ENCODE measurements at places on chromosomes 2 and 18. TPM values are rescaled to one million over a fixed set of nuclear protein-coding genes. Genes with fewer than 3 reads are reported as not detected.

DNA sequence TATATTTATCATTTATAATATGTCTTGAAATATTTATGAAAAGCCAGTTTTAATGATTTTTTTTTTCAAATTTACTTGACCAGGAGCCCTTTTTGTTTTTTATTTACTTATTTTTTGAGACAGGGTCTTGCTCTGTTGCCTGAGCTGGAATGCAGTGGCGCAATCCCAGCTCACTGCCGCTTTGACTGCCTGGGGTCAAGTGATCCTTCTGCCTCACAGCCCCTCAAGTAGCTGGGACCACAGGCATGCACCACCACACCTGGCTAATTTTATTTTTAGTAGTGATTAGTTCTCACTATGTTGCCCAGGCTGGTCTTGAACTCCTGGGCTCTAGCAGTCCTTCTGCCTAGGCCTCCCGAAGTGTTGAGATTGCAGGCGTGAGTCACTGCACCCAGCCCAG lies 5.7 kb downstream of the EPB41L5 start:
- H3K27ac ChIP-seq, result no peak overlapping the region
- H3K4me3 ChIP-seq, result no peak overlapping the region
- no peak for DNase-seq
- H3K36me3 ChIP-seq, result no peaks in the 10 kb centered on the region

DNA sequence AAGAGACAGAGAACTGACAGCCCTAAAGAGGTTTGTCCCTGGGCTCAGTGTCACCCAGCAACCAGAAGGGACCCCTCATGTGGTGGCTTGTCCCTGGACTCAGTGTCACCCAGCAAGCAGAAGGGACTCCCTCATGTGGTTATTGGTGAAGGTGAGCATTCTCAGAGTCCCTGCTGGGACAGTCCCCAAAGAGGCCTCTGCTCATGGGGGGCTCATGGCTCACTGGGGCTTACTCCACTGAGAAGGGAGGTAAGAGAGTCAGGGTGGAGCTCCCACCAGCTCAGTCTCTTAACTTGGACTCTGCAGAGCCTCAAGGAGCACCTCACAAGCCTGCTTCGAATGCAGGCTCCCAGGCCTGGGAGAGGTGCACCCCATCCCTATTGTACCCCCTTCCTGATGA lies 145.2 kb upstream of the COPS8 start:
- no peak for DNase-seq
- no peak overlapping the region for H3K4me3 ChIP-seq
- H3K27ac ChIP-seq, result no peak overlapping the region
- no peaks in the 10 kb centered on the region for H3K4me1 ChIP-seq
- peaks cover 42% of the 10 kb centered on the region for H3K27me3 ChIP-seq

GRCh38 chr2:50724837-50725236 lies 307.1 kb downstream of the NRXN1 start:
- DNase-seq, result no peak
- no peaks in the 10 kb centered on the region for H3K27me3 ChIP-seq
- no peak overlapping the region for H3K27ac ChIP-seq
- H3K36me3 ChIP-seq, result no peaks in the 10 kb centered on the region

GRCh38 chr2:128644156-128644555 lies 325.5 kb upstream of the HS6ST1 start:
- H3K36me3 ChIP-seq, result no peaks in the 10 kb centered on the region
- no peaks in the 10 kb centered on the region for H3K27me3 ChIP-seq
- H3K4me1 ChIP-seq, result no peaks in the 10 kb centered on the region
- no peak overlapping the region for H3K27ac ChIP-seq

DNA sequence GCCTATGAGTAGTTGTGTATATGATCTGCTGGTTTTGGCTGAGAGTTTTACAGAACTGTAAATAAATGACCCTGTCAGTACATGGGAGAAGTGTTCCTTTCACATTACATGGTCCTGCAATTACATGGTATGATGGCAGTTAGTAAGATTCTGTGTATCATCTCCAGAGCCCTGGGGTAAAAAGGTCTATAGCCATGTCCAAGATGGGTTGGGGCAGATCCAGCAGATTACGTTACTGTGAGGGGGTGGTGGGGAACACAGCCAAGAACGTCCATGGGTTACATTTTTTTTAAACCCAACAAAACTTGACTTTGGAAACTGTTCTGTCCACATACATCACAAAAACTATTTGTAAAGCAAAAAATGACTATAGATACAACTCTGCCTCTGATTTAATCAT lies 64.2 kb upstream of the LMAN1 start:
- H3K27ac ChIP-seq, result no peak overlapping the region
- no peak for DNase-seq
- no peaks in the 10 kb centered on the region for H3K36me3 ChIP-seq
- no peak overlapping the region for H3K4me3 ChIP-seq
- peaks cover 13% of the 10 kb centered on the region for H3K27me3 ChIP-seq

GRCh38 chr2:127173057-127173456 lies 47.0 kb downstream of the CYP27C1 start:
- H3K4me3 ChIP-seq, result no peak overlapping the region
- no peaks in the 10 kb centered on the region for H3K36me3 ChIP-seq
- H3K4me1 ChIP-seq, result no peaks in the 10 kb centered on the region
- no peak for DNase-seq
- no peak overlapping the region for H3K27ac ChIP-seq

The BCL2L11 gene
- total RNA-seq, result 17.8 TPM

The SLC19A3 gene
- not detected for total RNA-seq

- peaks cover 24% of the 10 kb centered on the region for H3K27me3 ChIP-seq
- H3K4me1 ChIP-seq, result peaks cover 12% of the 10 kb centered on the region
- H3K27ac ChIP-seq, result no peak overlapping the region
- H3K4me3 ChIP-seq, result no peak overlapping the region
- no peaks in the 10 kb centered on the region for H3K36me3 ChIP-seq
- no peak for DNase-seq
Measured at GRCh38 chr2:119206201-119206600, 17.4 kb upstream of the STEAP3 start.

- no peak for DNase-seq
- no peaks in the 10 kb centered on the region for H3K4me1 ChIP-seq
- no peaks in the 10 kb centered on the region for H3K36me3 ChIP-seq
- no peak overlapping the region for H3K4me3 ChIP-seq
Measured at GRCh38 chr2:217573571-217573970, 429.2 kb downstream of the TNS1 start.

DNA sequence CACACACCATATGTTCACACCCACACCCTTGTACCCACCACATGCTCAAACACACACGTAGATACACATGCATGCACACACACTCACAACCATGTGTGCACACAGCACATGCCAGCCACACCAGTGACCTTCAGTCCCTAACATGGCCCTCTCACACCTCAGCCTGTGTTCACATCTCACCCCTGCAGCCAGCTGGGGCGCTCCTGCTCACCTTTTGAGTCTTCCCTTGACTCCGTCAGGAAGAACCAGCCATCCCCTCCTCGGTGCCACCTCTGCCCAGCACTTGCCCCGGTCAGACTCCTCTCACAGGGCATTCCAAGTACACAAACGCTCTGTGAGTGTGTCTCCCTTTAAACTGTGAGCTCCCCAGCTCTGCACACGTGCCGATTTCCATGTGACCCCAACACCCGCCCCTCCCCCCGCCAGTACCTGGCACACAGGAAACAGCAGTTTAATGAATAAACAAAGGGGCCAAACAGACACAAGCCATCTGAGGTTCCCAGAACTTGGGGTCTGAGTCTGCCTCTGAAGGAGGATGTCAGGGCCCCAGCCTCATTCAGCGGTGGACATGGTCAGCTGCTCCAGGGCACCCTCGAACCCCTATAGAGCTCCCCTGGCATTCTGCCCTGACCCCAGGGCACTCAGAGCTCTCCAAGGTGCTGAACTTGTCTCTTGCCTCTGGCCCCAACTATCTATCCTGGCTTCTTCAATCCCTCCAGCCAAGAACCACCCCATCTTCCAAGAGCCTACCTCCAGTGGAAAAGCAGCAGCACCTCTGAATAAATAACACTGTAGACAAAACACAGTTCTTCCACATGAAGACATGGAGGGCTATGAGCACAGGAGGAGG lies 252.9 kb downstream of the ATAD2B start:
- H3K4me3 ChIP-seq, result no peak overlapping the region
- H3K36me3 ChIP-seq, result no peaks in the 10 kb centered on the region
- DNase-seq, result no peak
- H3K27ac ChIP-seq, result no peak overlapping the region
- H3K27me3 ChIP-seq, result no peaks in the 10 kb centered on the region
- H3K4me1 ChIP-seq, result no peaks in the 10 kb centered on the region

DNA sequence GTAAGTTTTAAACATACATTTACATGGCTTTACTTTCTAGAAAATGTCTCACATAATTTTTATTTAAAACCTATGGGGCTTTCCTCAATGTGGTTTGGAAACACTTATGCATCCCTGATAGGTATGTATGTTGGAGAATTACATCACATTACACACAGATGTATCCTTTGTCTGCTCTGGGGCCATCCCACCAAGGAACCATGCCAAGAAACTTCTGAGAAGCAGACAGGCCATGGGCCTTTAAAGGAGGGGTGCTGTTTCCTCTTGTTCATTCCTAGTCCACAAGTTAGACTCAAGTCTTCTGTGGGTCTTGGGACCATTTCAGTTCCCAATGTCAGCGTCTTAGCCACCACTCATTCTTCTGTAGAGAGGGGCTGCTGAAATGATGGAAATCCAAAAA lies 162.0 kb upstream of the SETBP1 start:
- H3K27me3 ChIP-seq, result no peaks in the 10 kb centered on the region
- no peak for DNase-seq
- H3K27ac ChIP-seq, result no peak overlapping the region
- H3K4me1 ChIP-seq, result no peaks in the 10 kb centered on the region
- H3K4me3 ChIP-seq, result no peak overlapping the region
- no peaks in the 10 kb centered on the region for H3K36me3 ChIP-seq

DNA sequence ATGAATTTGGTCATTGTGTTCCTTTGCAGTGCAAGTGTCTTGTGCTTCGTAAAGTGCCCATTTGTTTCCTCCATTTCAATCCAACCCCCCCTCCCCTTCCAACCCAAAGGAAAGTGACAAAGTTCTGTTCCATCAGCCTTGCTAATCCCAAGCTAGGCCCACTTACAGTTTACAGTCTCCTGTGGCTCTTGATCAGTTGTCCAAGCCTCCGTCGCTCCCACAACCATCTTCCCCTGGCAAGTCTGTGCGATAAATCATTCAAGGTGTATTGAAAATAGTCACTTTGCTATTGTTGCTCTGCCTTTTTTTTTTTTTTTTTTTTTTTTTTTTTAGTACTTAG lies 6.5 kb downstream of the POU3F3 start:
- no peak for DNase-seq
- no peaks in the 10 kb centered on the region for H3K4me1 ChIP-seq
- no peaks in the 10 kb centered on the region for H3K36me3 ChIP-seq

The BBS5 gene
- 4.6 TPM for total RNA-seq

The RNU2-63P gene
- 7.4 TPM for total RNA-seq

The POMC gene
- not detected for total RNA-seq

The RIT2 gene
- not detected for total RNA-seq

GRCh38 chr18:48771641-48772375 lies 179.0 kb downstream of the SMAD7 start:
- H3K4me1 ChIP-seq, result no peaks in the 10 kb centered on the region
- no peaks in the 10 kb centered on the region for H3K36me3 ChIP-seq
- H3K27ac ChIP-seq, result no peak overlapping the region
- DNase-seq, result no peak
- H3K4me3 ChIP-seq, result no peak overlapping the region
- H3K27me3 ChIP-seq, result no peaks in the 10 kb centered on the region

DNA sequence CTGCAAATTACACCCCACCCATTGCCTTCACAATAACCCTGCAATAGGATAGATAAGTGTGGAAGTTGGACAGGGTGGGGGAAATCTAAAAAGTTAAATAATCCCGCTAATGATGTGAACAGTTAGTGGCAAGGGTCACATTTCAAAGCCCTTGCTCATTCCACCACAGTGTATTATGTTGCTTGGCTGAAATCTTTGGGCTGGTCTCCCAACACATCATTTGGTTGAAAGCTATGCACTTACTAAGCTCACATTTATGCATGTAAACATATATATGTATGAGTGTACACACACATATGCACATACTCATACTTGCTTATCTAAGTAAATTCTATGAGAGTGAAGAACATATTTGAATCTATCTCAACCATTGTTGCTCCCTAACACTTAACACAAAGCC lies 197.8 kb downstream of the RDH14 start:
- no peak for DNase-seq
- H3K4me1 ChIP-seq, result no peaks in the 10 kb centered on the region
- H3K36me3 ChIP-seq, result no peaks in the 10 kb centered on the region
- peaks cover 25% of the 10 kb centered on the region for H3K27me3 ChIP-seq
- no peak overlapping the region for H3K4me3 ChIP-seq
- no peak overlapping the region for H3K27ac ChIP-seq

- H3K27me3 ChIP-seq, result no peaks in the 10 kb centered on the region
- peaks cover 11% of the 10 kb centered on the region for H3K4me1 ChIP-seq
- no peak for DNase-seq
- no peaks in the 10 kb centered on the region for H3K36me3 ChIP-seq
- H3K27ac ChIP-seq, result no peak overlapping the region
- no peak overlapping the region for H3K4me3 ChIP-seq
Measured at GRCh38 chr2:1672738-1673137, 71.6 kb downstream of the PXDN start.

- H3K36me3 ChIP-seq, result no peaks in the 10 kb centered on the region
- DNase-seq, result no peak
- no peaks in the 10 kb centered on the region for H3K4me1 ChIP-seq
- H3K4me3 ChIP-seq, result no peak overlapping the region
Measured at GRCh38 chr18:24989760-24990593, 362.0 kb downstream of the ZNF521 start.

- no peak overlapping the region for H3K4me3 ChIP-seq
- H3K27me3 ChIP-seq, result no peaks in the 10 kb centered on the region
- peaks cover 9% of the 10 kb centered on the region for H3K4me1 ChIP-seq
- no peak for DNase-seq
- H3K27ac ChIP-seq, result no peak overlapping the region
Measured at GRCh38 chr2:42951263-42951938, 159.0 kb upstream of the HAAO start.

The ARHGAP25 gene
- total RNA-seq, result 0.27 TPM

The VWA3B gene
- total RNA-seq, result 0.47 TPM

DNA sequence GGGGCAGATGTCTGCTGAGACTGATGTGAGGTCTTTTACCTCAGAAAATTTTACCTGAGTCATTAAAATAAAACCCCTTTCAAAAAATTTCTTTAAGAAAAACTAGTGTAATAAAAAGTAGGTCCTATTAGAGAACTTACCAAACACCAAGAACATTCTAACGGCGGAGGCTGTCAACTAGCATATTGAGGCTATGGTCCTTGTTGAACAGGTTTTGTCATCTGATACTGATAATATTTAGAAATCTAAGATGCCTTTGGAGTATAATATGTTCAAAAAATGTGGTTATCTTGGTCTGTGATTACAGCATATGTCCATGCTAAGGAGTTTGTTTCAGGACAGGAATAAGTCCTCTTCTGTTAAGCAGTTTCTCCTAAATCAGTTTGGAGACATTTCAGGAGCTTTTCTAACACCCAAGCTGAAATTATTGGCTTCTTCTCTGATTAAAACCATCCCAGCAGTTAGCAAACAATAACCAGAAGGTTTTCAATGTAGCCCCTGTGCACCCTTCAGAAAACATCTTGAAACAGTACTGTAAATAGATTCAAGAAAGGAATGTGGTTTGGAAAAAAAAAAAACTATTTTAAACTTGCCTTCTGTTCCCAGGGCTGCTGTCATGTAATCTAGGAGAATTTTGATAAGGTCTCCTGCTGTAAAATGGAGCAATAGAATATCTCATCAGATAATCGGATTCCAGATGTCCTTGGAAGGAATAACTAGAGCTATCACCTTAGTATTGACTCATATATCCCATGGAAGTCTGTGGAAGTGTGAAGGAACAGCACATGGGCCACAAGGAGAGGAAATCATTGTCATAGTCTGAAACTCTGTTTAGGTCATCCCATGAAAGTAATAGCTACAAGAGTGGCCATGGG lies 58.7 kb upstream of the B3GNT2 start:
- DNase-seq, result no peak
- H3K27ac ChIP-seq, result no peak overlapping the region
- H3K27me3 ChIP-seq, result no peaks in the 10 kb centered on the region

Data from HCT116 (cell line).